Vagina (tissue), 2 donors: ENCODE measurements at places on chromosomes 11 and 22.

GRCh38 chr11:130514316-130514715 lies 65.9 kb downstream of the ADAMTS15 start:
- H3K27me3 ChIP-seq = no peaks in the 10 kb centered on the region
- no peak overlapping the region for H3K27ac ChIP-seq
- peaks cover 4% of the 10 kb centered on the region for H3K4me1 ChIP-seq
- DNase-seq = no peak

- H3K4me1 ChIP-seq = no peaks in the 10 kb centered on the region
- DNase-seq = no peak
- no peaks in the 10 kb centered on the region for H3K36me3 ChIP-seq
- no peak overlapping the region for H3K4me3 ChIP-seq
- H3K27me3 ChIP-seq = no peaks in the 10 kb centered on the region
- no peak overlapping the region for H3K27ac ChIP-seq
Observed at GRCh38 chr11:22957786-22958185, 97.5 kb upstream of the CCDC179 start.

GRCh38 chr11:19499999-19500398 lies 212.6 kb upstream of the NAV2 start:
- DNase-seq = no peak
- H3K27me3 ChIP-seq = no peaks in the 10 kb centered on the region
- no peak overlapping the region for H3K27ac ChIP-seq

- no peaks in the 10 kb centered on the region for H3K36me3 ChIP-seq
- no peaks in the 10 kb centered on the region for H3K4me1 ChIP-seq
- no peaks in the 10 kb centered on the region for H3K27me3 ChIP-seq
Observed at GRCh38 chr11:12642806-12643428, 31.3 kb upstream of the TEAD1 start.

GRCh38 chr11:85948884-85949283 lies 93.7 kb downstream of the CCDC83 start:
- peaks cover 21% of the 10 kb centered on the region for H3K4me1 ChIP-seq
- H3K27me3 ChIP-seq = no peaks in the 10 kb centered on the region
- no peak overlapping the region for H3K27ac ChIP-seq

DNA sequence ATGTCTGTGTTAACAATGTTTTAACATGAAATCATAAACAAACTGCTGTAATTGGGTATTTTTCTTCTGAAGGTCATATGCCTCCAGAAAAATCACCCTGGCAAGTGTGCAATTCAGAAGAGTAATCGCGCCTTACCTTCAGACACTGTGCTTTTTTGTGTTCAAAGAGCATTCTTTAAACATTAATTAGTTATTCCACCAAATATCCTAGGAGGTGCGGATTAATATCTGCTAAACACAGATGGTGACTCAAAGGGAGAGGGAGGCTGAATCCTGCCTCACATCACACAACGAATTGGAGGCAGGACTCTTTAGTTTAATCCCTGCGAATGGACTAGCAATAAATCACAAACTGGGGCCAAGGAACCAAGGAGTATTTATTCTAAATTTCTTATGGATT lies 213.0 kb downstream of the NTM start:
- no peaks in the 10 kb centered on the region for H3K36me3 ChIP-seq
- DNase-seq = no peak
- H3K27me3 ChIP-seq = no peaks in the 10 kb centered on the region
- H3K27ac ChIP-seq = no peak overlapping the region
- no peaks in the 10 kb centered on the region for H3K4me1 ChIP-seq

- no peak overlapping the region for H3K4me3 ChIP-seq
- H3K4me1 ChIP-seq = peaks cover 54% of the 10 kb centered on the region
- H3K36me3 ChIP-seq = no peaks in the 10 kb centered on the region
Observed at GRCh38 chr22:21591695-21592094, 24.2 kb downstream of the UBE2L3 start.

- no peak for DNase-seq
- no peaks in the 10 kb centered on the region for H3K36me3 ChIP-seq
- H3K4me1 ChIP-seq = peaks cover 12% of the 10 kb centered on the region
- no peaks in the 10 kb centered on the region for H3K27me3 ChIP-seq
- no peak overlapping the region for H3K27ac ChIP-seq
- no peak overlapping the region for H3K4me3 ChIP-seq
Observed at GRCh38 chr22:26646158-26646557, 11.2 kb upstream of the MIAT start.

GRCh38 chr22:46879083-46879482 lies 116.6 kb downstream of the TBC1D22A start:
- H3K27me3 ChIP-seq = no peaks in the 10 kb centered on the region
- H3K4me1 ChIP-seq = no peaks in the 10 kb centered on the region
- no peak for DNase-seq
- H3K4me3 ChIP-seq = no peak overlapping the region
- H3K27ac ChIP-seq = no peak overlapping the region
- no peaks in the 10 kb centered on the region for H3K36me3 ChIP-seq

DNA sequence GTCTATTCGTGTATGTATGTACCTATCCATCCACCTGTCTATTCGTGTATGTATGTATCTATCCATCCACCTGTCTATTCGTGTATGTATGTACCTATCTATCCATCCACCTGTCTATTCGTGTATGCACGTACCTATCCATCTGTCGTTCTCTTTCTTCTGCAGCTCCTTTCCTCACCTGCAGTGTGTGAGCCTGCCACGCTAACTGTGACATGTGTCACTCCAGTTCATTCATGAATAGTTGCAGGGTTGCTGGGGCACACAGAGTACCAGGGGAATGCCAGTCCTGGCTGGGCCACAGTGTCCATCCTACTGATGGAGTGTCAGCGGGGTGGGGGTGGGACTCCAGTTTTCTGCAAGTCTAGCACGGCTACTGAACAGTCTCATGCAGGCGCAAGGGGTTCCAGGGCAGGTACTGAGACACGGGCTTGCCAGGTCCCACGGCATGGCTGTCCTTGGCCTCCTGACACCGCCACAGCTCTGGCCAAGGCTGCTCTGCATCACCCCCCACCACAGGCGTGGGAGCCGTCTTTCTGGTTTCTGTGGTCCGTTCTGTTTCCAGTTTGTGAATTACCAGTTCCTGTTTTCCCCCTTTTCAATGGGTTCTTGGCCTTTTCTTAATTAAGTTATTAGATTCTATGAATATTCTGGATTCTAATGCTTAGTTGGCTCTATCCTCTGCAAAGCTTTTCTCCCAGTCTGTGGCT lies 88.8 kb upstream of the CLDN5 start:
- H3K36me3 ChIP-seq = no peaks in the 10 kb centered on the region
- no peaks in the 10 kb centered on the region for H3K4me1 ChIP-seq
- H3K27me3 ChIP-seq = no peaks in the 10 kb centered on the region
- no peak overlapping the region for H3K27ac ChIP-seq

GRCh38 chr11:73203790-73204189 lies 14.3 kb upstream of the P2RY2 start:
- DNase-seq = no peak
- H3K27me3 ChIP-seq = no peaks in the 10 kb centered on the region
- no peak overlapping the region for H3K4me3 ChIP-seq
- H3K27ac ChIP-seq = no peak overlapping the region
- peaks cover 8% of the 10 kb centered on the region for H3K4me1 ChIP-seq
- H3K36me3 ChIP-seq = no peaks in the 10 kb centered on the region

DNA sequence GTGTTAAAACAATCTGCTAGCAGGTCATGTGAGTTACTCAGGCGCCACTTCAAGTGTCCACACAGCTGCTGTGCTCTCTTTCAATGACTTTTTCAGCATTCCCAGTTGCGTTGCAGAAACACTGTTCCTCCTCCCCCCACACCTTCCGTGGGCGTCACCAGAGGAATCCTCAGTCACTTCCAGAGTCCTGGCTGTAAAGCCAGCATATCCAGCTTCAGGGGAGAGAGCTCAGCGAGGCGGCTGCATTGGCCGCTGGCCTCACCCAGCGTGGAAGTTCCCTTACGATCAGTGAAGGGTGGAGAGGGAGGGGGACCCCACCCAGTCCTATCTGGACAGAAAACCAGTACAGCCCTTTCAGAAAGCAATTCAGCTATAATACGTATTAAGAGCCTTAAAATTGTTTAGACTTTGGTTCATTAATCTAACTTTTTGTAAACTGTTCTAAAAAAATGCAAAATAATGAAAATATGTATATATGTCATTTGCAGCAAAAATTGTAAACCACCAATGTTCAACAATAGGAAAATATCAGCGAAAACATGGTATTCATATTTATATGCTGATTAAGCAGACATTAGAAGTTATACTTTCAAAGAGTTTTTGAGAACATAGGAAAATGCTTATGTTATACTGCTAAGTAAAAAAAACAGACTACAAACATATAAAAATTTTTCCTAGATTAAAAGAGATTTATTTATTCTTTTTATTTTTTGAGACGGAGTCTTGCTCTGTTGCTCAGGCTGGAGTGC lies 2.8 kb upstream of the ANO9 start:
- DNase-seq = no peak
- H3K4me1 ChIP-seq = peaks cover 31% of the 10 kb centered on the region
- H3K27me3 ChIP-seq = peaks cover 5% of the 10 kb centered on the region
- H3K4me3 ChIP-seq = no peak overlapping the region

GRCh38 chr22:48499456-48500425 lies 1327.9 kb downstream of the BRD1 start:
- H3K27ac ChIP-seq = no peak overlapping the region
- no peaks in the 10 kb centered on the region for H3K27me3 ChIP-seq
- DNase-seq = no peak
- H3K4me1 ChIP-seq = no peaks in the 10 kb centered on the region
- H3K4me3 ChIP-seq = no peak overlapping the region

DNA sequence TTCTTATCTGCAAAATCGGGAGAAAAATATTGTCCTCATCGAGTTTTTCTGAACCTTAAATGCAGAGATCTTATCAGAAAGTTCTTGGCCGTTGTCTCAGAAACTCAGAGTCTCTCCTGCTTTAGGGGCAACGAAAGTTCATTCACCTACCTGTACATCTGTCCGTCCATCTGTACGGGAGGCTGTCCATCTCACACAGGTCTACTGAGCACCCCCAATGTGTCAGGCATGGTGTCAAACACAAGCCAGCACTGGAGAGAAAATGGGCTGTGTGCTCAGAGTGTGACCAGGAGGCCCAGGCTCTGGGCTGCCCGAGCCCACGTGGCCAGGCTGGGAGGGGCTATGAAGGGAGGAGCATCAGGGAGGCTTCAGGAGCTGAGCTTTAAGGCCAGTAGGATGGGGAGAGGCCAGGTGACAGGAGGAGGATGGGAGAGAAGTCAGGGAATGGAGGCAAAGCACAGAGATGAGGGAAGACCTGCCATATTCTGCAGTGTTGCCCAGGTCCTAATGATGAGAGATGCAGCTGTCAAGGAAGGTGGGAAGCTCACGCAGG lies 62.4 kb upstream of the MYEOV start:
- H3K27me3 ChIP-seq = no peaks in the 10 kb centered on the region
- no peaks in the 10 kb centered on the region for H3K4me1 ChIP-seq
- H3K27ac ChIP-seq = no peak overlapping the region

- no peak overlapping the region for H3K4me3 ChIP-seq
- no peaks in the 10 kb centered on the region for H3K27me3 ChIP-seq
- H3K36me3 ChIP-seq = no peaks in the 10 kb centered on the region
Observed at GRCh38 chr11:104609311-104610085, 288.8 kb downstream of the CASP12 start.

GRCh38 chr11:64260147-64260708 lies 8.9 kb downstream of the PLCB3 start:
- H3K36me3 ChIP-seq = no peaks in the 10 kb centered on the region
- H3K27me3 ChIP-seq = no peaks in the 10 kb centered on the region
- no peaks in the 10 kb centered on the region for H3K4me1 ChIP-seq
- no peak for DNase-seq
- H3K4me3 ChIP-seq = no peak overlapping the region
- no peak overlapping the region for H3K27ac ChIP-seq

DNA sequence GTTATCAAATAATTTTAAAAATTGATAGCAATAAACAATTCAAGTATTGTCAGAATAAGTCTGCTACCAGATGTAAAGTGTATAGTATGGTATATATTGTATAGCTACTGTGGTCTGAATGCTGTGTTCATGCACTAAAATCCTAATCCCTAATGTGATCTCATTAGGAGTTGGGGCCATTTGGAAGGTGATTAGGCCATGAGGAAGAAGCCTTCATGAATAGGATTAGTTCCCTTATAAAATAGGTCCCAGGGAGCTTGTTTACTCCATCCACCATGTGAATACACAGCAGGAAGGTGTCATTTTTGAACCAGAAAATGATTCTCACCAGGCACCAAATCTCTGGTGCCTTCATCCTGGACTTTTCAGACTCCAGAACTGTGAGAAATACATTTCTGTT lies 363.0 kb upstream of the CNTN5 start:
- no peaks in the 10 kb centered on the region for H3K27me3 ChIP-seq
- no peak overlapping the region for H3K4me3 ChIP-seq
- H3K36me3 ChIP-seq = no peaks in the 10 kb centered on the region
- no peak overlapping the region for H3K27ac ChIP-seq

DNA sequence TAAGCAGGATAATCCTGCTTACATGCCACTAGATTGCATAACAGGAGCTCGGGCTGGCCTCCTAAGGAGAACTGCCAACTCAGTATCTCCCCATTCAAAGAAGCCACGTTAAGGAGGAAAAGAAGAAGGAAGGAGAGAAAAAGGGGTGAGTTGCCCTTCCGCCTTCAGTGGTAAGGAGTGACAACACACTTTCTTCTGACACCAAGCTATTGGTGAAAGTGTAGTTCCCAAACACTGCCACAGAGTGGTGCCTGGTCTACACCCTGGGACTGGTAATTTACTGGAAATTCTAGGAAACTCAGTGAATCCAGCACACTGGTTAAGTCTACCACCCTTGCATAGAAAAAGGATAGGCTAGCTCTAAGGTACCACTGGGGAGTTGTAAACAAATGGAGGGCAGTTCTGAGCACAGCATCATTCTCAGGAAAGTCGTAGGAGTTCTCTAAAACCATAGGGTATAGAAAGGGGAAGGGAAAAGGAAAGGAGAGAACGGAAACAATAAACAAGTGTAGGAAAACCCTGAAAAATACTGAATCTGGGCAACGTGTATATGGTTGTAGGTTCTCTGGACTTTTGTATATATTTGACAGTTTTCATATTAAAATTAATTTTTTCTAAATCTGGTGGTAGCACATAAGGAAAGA lies 58.2 kb downstream of the RRAS2 start:
- no peak for DNase-seq
- H3K36me3 ChIP-seq = no peaks in the 10 kb centered on the region
- no peaks in the 10 kb centered on the region for H3K27me3 ChIP-seq
- H3K4me3 ChIP-seq = no peak overlapping the region
- no peak overlapping the region for H3K27ac ChIP-seq
- H3K4me1 ChIP-seq = peaks cover 11% of the 10 kb centered on the region

- H3K27me3 ChIP-seq = no peaks in the 10 kb centered on the region
- H3K27ac ChIP-seq = no peak overlapping the region
- no peak for DNase-seq
- no peaks in the 10 kb centered on the region for H3K4me1 ChIP-seq
Observed at GRCh38 chr11:27354359-27354965, 8.6 kb downstream of the CCDC34 start.
